Karpas-422 (cell line): ENCODE measurements at places on chromosomes 2 and 18.
A peak's percentile ranks its signal among the peaks of the same experiment; 100 is the strongest.

- DNase-seq: no peak
Observed at GRCh38 chr18:47418746-47419145, 167.3 kb upstream of the SKOR2 start.

- DNase-seq: no peak
Observed at GRCh38 chr2:1730015-1730927, 14.0 kb downstream of the PXDN start.

GRCh38 chr18:8868276-8868675 is 162.9 kb downstream of the MTCL1 start:
- no peak for DNase-seq

DNA sequence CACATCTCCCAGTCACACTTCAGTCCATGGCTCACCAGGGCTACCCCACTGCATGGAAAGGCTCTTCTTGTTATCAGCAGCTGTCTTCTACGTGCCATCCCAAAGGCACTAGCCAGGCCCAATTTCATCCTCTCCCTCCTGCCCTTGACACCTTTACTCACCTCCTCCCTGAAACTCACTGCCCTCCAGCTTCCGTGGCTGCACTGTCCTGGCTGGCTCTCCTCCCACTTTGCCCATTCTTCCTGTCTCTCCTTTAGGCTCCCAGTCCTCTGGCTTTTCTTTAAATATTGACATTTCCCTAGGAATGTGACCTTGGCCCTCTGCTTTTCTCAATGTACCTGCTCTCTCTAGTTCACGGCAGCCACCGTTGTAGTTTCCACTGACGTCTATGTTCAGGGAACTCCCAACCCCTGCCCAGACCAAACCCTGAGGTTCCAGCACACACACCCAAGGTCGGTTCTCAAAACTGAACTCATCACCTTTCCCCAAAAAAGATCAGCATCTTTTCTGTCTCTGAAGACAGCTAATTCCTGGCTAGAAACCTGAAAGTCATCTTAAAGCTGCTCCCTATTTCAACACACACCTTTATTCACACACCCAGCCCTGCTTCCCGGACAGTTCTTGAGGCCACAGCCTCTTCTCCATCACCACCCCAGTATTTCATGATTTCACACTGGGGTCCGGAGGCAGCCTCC is 36.7 kb downstream of the WDFY1 start:
- DNase-seq: no peak

DNA sequence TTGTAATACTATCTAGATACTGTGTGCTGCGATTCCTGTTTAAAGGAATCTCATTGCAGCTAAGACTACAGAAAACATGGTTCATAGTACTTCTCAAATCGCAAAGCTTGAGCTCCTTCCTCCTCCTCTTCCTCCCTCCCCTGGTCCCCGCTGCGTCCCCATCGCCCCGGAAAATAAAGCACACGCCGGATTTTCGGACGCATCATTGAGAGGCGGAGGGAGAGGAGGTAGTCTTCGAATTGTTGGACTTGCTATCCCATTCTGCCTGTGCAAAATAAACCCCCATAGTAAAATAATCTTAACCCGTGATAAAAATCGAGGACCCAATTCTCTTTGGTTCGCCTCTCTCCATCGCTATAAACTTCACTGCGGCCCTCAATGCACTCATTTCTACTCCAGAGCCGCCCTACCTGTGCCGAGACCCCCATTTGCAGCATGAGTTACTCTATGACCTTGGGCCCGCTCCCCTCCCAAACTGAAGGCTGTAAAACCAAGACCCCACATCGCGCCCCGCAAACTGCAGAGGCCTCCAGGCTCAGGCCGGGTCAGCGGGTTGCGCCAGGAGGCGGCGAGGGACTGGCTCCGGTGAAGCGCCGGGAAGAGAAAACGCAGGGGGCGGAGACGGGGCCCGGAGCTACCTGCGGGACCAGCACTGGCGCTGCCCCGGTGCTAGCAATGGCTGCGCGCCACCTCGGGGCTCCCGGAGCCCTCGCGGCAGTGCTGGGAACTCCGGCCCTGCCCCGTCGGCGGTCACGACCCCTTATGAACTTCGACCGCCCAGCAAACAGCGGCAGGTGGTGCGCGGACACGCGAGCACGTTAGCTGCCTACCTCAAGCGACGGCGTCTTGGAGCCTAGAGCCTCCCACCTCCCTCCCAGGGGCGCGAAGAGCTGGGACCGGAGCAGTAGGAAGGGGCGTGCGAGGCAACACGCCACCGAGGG is 649 bp downstream of the ESCO1 start:
- DNase-seq: peak; percentile 84

- DNase-seq: peak; percentile 89
Observed at GRCh38 chr18:46167971-46168370, 63.8 kb downstream of the HAUS1 start.

DNA sequence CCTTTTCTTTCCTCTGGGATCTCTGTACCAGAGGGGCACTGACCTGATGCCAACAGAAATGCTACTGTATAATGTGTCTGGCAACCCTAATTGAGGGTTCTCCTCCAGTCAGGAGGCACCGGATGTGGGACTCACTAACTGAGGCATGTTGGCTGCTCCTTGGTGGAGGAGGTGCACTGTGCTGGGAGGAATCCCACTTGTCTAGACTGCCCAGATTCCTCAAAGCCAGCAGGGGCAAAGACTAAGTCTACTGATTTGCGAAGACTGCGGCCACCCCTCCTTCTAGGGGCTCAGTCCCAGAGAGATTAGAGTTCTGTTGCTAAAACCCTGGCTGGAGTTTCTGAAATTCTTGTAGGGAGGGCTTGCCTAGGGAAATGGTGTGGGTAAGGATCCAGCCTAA is 1192.1 kb downstream of the DPP10 start:
- no peak for DNase-seq

DNA sequence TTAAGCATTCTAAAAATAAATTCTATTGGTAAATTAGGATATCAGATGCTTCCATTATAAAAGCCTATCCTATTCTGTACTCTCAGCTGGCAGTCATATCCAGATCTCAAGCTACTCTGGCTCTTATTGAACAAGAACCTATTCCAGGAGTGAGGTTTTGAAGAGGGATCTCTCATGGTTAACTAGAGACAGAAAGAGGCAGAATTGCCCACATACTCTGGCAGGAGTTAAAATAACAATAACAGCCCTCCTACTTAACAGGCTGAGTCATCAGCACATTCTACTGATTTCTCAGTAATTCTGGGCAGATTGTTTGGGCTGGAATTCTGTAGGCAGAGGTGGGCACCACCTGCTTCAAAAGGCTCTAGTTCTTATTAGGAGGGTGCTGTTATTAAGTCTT is 142.0 kb upstream of the UNC80 start:
- DNase-seq: no peak

DNA sequence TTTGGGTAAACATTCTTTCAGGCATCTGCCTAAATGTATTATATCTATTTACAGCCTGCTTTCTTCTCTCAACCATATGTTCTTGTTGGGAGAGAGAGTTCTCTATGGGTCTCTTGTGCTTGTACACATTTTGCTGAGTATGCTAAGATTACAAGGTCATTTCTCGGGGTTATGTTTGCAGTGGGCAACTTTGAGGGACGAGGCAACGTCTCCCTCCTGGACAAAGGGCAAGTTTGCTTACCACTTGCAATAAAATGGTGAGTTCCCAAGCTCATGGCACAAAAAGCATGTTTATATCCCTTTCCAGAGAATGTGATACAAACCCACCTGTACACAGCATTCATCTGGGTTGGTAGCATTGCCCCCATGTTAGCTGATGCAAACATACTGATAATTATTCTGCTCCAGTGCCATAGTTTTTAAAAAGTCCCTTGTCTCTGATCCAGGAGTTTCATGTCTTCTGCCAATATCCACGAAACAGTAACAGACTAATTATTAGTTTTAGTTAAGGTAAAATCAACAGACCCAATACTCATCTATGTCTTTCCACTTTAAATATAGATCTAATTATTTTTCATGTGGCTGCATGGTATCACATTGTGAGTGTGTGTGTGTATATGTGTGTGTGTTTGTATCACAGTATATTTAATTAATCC is 84.2 kb upstream of the MAPK4 start:
- no peak for DNase-seq

GRCh38 chr2:135130751-135131150 is 78.7 kb downstream of the RAB3GAP1 start:
- DNase-seq: no peak

- DNase-seq: no peak
Observed at GRCh38 chr2:88185480-88185879, 15.3 kb downstream of the THNSL2 start.

DNA sequence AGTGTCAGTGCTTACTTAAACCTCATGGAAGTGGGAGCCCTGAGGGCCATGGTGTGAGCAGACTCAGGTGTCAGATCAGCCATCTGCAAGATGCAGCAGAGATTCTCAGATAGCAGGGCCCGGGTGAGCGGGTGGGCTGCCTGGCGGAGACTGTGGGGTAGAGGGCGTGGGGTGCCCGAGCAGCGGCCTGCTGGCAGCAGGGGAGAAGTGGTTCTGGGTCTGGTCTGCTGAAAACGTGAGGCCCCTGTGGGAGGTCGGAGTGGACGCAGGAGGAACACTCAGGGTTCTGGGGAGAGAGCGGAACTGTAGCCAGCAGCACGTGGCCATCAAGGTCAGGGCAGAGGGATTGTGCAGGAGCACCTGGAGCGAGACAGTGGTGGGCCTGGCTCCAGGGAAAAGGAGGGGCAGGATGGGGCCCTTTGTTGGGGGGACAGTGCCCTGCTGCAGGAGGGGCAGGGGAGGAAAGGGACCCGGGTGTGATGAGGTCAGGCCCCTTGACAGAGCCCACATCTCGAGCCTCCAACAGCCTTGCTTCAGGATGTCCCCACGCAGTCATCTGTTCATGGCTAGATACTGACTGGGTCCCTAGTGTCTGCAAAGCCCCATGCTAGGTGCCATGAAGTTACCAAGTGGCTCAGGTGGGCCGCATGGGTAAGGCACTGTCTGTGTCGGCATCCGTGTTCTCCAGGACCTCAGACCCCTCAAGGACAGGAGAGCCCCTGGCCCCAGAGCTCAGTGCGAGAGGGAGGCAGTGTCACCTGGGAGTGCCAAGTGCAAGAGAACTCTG is 2.7 kb upstream of the ESPNL start:
- no peak for DNase-seq

DNA sequence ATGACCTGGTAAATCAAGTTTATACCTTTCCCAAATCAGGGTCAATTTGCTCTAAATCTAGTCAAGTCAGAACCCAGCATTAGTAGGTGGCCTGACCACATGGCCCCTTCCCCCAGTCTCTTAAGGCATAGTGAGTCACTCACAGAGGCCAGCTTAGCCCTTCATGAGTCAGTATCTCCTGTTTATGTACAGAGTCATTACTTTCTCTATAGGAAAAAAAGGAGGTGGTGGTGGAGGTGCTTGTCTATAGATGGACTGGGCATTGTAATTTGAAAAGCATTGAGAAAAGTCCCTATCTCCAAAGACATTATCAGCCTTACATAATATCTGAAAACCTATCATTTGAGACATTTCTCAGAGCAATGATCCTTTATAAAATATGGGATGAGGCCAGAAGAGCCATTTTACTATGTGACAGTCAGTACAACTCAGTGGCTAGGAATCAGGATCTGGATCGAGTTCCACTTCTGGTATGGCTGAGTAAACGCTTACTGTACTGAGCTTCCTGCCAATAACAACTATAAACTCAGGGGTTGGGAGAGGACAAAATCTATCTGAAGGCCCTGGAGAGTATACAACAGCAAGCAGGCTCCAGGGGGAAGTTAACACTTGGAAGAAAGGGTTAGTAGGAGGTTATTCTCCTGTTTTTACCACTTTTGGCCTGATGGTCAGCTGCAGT is 22.5 kb upstream of the SIGLEC15 start:
- DNase-seq: peak; percentile 32

DNA sequence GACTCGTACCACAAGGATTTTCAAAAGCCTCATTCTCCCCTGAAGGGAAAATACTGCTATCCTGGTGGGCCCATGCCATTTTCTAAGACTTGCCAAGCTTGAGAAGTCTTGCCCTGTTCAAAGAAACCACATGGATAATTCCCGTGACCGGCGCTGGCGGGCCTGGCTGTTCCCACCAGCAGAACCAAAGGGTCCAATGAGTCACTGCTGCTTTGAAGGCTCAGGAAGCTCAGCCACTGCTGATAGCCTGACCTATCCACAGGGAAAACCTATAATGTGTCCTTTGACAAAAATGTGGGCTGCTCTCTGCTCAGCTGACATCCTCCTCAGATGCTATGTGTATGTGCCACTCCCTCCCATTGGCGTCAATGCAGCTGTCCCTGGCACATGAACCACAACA is 137.9 kb upstream of the RAB12 start:
- DNase-seq: no peak

- DNase-seq: no peak
Observed at GRCh38 chr2:48219555-48220436, 310.2 kb upstream of the STON1 start.

DNA sequence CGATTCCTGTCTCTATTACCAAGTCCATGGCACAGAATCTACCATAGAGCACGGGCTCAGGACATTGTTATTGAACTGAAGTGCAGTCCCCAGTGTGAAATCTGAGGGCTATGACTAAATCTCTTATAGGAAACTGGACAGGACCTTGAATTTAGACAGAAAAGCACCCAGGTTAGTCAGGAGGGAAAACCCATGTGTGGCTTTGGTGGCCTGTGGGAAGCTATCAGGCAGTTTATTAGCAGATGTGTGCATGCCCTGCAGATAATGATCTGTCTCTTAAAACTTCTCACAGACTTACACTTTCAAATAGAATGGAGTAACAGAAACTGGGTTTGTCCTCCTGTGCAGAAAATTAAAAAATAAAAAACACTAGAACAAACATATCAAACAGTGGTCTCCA is 610.0 kb upstream of the RAB6C start:
- DNase-seq: no peak

- no peak for DNase-seq
Observed at GRCh38 chr2:100902817-100903405, 83.0 kb downstream of the NPAS2 start.

DNA sequence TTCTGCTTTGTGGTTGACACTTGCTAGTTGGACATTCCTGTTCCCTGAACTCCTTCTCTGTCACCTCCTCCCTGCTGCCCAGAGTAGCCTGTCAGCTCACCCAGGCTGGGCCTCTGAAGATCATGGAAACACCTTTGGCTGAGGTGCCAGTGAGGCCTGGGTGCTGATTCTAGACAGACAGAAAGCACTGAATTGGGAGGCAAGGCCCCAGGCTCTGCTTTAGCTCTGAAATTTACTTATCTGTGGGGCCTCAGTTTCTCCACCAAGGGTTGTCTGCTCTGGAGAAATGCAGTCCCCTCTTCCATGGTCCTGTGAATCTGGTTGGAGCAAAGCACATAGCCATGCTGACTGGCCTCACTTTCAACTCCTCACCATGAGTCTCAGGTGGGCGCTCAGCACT is 104.6 kb upstream of the SIX3 start:
- no peak for DNase-seq

DNA sequence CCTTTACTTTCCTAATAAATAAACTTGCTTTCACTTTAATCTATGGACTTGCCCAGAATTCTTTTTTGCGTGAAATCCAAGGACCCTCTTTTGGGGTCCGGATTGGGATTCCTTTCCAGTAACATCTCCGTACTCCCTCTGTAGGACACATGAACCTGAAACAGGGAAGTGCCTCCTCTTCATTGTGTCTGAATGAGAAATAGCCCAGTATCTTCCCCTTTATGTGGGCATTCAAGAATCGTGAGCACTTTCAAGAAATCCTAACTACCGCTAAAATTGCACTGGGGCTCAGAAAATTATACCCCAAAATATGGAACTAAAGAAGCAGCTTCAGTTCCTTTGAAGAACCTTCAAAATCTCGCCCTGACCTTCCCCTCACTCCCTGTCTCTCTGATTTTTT is 7.8 kb upstream of the POMC start:
- DNase-seq: no peak
